IMR-90 (cell line): ENCODE measurements at places on chromosomes 2 and 18. TPM values are rescaled to one million over a fixed set of nuclear protein-coding genes. Genes with fewer than 3 reads are reported as not detected.

The TGFA gene
- not detected in 2 replicates for total RNA-seq

The HPCAL1 gene
- 8.2 and 9.4 TPM in 2 replicates for total RNA-seq

The FTCDNL1 gene
- total RNA-seq = 0.18 and 0.28 TPM in 2 replicates

The ECEL1 gene
- total RNA-seq = not detected in 2 replicates

The ZNF514 gene
- 6.5 and 7.2 TPM in 2 replicates for total RNA-seq

The AOX1 gene
- total RNA-seq = 57.2 and 59.9 TPM in 2 replicates

The ABCG5 gene
- not detected in 2 replicates for total RNA-seq

DNA sequence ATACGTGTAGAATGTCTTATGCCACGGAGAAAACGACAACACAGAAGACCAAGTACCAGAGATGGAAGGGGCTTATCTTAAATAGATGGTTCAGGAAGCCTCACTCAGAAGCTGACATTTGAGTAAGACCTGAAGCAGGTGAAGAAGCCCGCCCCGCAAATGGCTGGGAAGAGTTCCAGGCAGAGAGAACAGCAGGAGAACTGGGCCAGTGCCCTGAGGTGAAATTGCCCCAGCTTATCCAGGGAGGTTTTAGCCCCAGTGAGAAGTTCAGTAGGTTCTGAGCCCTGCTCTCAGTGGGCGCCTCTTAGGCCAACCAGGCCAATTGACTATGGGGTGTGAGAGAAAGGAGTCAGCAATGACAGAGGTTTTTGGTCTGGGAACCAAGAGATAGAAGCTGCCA is 166.1 kb upstream of the FOSL2 start:
- DNase-seq = no peak

DNA sequence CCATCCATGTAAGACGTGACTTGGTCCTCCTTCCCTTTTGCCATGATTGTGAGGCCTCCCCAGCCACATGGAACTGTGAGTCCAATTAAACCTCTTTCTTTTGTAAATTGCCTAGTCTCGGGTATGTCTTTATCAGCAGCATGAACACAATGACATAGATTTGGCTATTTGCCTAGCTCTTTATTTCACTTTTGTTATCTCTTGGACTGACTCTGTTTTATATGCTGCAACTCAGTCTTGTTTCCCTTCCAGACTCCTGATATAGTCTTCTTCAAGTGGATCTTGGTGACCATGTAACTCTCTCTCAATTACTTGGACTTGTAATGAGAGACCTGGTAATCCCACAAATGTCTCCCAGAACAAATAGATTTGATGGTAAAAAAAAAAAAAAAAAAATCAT is 627.6 kb downstream of the CCDC85A start:
- DNase-seq = no peak

DNA sequence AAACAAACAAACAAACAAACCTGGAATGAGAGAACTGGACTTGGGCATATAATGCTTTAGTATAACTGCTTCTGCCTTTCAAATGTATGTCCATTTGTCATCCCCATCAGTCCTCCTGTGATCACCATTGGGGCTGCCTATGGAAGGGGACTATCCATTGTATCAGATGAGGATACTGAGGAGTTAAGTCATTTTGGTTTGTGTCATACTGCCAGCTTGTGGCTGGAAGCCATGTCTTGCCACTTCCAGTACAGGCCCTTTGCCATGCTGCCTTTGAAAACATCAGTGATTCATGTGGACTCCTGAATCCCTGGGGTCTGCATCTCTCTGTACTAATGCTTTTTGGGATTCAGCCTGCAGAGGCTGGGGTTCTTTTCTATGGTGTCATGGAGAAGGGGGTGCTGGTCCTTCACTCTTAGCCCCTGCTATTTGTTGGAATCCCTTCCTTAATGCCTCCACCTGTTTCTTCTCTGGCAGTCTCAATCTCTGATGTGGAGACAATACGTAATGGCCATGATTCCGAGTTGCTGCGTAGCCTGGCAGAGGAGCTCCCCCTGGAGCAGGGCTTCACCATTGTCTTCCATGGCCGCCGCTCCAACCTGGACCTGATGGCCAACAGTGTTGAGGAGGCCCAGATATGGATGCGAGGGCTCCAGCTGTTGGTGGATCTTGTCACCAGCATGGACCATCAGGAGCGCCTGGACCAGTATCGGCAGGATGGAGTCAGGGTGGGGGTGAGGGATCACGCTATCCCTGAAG is 10.6 kb downstream of the PLCD4 start:
- DNase-seq = no peak

DNA sequence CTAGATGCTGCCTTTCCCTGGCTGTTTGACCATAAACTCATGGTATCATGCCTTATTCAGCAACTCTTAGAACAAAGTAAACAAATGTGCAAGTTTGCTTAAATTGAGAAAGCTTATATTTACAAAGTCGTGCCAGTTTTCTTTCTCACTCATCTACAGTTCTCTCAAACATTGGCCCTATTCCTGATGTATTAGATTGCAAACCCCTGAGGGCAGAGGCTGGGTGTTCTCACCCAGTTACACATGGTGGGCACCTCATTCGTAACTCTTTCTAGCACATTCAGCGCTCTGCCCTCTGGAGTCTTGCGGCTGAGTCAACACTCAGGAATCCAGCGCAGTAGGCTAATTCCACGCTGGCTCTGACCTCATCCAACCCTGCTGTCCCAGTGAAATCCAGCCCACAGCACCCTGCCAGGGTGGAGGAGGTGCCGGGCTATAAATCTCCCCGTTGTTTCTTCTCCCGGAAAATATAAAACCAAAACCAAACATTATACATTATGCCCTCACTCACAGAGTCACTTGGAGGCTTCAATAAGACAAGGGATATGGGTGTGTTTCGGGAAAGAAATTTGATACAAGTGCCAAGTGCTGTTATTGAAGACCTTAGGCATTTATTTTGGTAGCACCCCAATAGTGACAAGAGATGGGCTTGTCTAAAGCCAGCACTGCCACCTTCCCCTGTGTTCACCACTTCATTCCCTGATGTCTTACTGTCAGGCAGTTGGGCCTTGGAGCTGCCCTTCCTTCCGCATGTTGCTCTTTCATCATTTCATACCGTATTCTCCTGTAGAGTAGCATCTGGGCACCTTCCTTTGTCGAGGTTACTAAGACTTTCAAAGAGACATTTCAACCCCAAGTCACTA is 287.4 kb downstream of the PRKCE start:
- DNase-seq = peak; percentile 97

GRCh38 chr2:101348883-101349282 is 38.4 kb downstream of the CREG2 start:
- DNase-seq = no peak

GRCh38 chr2:149537092-149537726 is 50.4 kb downstream of the MMADHC start:
- DNase-seq = no peak

- no peak for DNase-seq
Measured at GRCh38 chr2:67974559-67975430, 88.0 kb downstream of the C1D start.

GRCh38 chr18:13218368-13218991 is at the start of gene LDLRAD4:
Gene LDLRAD4, plus strand, starts transcription at chr18:13218760.
- DNase-seq = no peak

DNA sequence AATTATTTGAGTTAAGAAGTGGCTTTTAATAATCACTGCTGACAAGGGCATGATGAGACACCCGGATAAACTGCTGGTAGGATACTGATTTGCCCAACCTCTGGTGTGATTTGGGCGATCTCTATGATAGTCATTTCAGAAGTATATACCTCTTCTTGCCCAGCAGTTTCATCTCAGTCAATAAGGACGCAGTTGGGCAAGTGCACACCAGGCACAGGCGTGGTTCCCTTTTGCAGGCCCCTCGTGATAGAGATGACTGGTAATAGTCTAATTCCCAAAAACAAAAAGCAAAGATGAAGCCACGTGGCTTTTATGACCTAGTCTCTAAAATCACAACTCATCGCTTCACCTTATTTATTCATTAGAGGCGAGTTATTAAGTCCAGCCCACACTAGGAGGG is 246.4 kb downstream of the PRKCE start:
- DNase-seq = no peak

DNA sequence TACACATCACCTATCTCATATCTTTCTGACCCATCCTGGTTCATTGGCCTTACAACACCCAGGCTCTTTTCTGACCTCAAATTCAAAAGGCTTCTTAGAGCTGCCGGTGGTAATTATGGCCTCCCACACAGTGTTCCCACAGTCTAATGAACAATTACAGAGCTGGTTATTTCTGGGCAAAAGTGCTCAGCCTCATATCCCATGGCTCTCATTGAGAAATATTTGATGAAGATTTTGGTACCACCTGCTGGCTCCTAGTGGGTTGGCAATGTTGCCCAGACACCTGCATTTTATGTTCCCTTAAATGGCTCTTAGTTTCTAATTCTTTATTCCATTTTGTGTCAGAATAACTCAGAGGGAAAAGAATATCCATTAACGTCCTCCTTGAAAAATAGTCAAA is 20.1 kb upstream of the SCYGR2 start:
- no peak for DNase-seq

GRCh38 chr2:217409949-217410680 is 550.3 kb upstream of the TNP1 start:
- no peak for DNase-seq

- no peak for DNase-seq
Measured at GRCh38 chr18:48459016-48459415, 49.8 kb upstream of the ZBTB7C start.

DNA sequence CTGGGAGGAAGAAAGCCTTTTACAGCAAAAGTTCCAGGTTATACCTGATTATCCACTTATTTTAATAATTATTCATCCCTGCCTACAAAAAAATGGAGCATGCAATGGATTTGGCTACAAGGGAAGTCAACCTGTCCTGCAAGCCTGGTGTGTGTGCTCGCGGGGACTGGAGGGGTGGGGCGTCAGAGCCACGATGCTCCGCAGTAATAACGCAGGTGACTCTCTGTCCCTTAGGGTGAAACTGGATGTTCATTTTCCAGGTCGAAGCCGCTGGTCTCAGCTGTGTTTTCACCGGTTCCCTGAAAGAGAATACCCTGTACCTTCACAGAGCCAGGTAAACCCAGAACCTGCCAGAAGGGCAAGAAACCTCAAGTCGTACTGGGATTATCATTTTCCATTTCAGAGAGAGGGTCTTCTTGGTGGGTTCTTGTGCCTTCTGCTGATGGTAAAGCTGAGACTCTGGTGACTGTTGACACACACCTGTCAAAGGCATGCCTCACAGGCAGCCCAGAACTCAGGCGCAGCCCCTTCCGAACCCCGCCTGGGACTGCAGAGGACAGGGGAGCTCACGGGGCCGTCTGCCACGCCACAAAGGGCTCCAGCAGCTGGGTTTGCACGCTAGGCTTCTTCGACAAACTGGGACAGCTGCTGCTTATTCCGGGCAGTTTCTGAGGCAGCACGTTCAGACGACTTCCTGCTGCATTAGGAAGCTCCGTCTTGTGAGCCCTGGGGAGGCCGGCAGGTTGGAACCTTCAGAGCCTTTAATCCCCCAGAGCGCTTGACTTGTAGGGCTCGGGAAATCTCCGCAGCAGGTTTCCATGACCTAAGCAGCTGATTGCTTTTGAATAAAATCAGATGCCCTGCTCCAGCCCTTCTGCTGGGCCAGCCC is 58.6 kb downstream of the KCNG2 start:
- peak; percentile 25 for DNase-seq

GRCh38 chr2:211494536-211494935 is 938.1 kb downstream of the CPS1 start:
- no peak for DNase-seq

DNA sequence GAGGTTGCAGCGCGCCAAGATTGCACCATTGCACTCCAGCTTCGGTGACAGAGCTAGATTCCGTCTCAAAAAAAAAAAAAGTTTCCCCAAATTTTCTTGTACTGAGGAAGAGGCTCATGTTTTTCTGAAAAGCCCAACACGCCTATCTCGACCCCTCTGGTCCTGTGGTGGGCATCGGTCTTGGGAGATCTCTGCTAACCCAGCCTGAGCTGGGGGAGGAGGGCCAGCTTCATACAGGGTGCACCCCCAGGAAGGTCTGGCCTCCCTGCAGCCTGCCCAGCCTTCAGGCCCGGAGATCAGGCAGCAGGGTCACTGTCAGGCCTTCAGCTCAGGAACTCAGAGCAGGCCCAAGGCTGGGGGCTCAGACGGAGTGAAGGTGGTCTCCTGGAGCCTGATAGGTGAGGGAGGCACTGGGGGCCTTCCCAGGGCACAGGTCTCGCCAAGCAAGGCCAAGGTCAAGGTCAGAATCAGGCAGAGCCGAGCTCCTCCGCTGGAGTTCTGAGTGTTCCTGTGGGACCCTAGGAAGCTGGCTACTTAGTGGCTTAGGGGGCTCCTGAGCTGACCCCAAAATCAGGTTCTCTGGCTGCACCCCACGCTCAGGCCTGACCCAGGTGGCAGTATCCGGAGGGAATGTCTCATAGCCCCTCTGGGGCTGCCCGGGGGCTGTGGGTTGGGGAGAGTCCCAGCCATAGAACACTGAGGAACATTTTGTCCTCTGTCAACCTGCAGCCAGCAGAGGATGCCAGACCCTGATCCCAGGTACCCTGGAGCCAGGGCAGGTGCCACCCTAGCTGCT is 37.9 kb upstream of the SMAD7 start:
- DNase-seq = no peak

DNA sequence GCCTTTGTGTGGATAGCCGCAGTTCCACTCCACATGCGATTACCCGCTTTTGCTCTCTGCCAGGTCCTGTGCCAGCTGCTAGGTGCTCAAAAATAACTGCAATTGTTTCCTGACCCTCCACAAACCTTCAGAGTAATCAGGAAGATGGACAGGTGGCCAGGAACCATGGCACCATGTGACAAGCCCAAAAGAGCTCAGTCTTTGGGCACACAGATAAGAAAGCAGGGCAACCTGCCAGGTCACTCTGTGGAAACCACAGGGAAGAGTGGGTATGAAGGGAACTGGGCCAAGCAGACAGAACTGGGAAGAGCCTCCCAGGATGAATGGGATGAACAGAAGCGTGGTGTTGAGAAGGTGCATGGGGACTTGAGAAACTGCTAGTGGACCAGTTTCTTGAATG is 79.4 kb upstream of the AGAP1 start:
- no peak for DNase-seq

GRCh38 chr2:42369532-42370229 is 8.7 kb upstream of the COX7A2L start:
- DNase-seq = no peak

DNA sequence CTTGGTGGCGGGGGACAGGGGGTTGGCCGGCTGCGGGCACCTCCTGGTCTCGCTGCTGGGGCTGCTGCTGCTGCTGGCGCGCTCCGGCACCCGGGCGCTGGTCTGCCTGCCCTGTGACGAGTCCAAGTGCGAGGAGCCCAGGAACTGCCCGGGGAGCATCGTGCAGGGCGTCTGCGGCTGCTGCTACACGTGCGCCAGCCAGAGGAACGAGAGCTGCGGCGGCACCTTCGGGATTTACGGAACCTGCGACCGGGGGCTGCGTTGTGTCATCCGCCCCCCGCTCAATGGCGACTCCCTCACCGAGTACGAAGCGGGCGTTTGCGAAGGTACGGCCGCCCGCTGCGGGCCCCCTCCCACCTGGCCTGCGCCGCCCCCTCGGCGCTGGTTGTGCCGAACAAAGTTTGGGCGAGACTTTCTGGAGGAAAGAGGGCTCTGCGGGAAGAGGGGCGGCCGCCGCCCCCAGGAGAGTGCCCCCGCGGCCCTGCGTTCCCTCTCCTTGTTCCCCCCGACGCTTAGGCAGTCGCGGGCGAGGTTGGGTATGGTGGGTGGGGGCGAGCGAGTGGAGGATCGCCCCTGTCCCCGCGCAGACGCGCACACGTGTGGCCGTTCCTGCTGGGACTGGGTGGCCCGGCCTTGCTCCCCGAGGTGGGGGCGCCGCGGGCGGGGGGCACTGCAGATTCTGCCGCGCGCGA is 866 bp downstream of the CRIM1 start:
- peak; percentile 34 for DNase-seq
